ENCODE measurements at places on chromosomes 7 and 10.
A peak's percentile ranks its signal among the peaks of the same experiment; 100 is the strongest.

DNA sequence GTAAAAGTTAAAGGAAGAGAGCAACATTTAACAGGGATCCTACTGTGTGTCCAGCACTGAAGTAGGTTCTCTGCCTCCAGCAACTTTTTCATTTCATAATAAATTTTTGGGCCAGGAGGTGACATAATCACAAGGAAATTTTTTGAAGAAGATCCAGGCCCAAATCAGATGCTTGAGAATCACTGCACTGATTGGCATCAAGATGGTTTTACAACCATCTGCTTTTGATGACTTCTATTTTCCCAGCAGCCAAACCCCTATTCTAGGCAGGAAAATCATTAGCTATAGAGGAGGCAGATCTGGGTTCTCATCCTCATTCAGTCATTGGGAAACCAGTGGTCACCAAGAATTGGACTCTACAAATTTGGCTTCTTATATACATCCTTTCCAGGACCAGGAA lies 79.0 kb downstream of the ARL4A start:
- DNase-seq: no peak

DNA sequence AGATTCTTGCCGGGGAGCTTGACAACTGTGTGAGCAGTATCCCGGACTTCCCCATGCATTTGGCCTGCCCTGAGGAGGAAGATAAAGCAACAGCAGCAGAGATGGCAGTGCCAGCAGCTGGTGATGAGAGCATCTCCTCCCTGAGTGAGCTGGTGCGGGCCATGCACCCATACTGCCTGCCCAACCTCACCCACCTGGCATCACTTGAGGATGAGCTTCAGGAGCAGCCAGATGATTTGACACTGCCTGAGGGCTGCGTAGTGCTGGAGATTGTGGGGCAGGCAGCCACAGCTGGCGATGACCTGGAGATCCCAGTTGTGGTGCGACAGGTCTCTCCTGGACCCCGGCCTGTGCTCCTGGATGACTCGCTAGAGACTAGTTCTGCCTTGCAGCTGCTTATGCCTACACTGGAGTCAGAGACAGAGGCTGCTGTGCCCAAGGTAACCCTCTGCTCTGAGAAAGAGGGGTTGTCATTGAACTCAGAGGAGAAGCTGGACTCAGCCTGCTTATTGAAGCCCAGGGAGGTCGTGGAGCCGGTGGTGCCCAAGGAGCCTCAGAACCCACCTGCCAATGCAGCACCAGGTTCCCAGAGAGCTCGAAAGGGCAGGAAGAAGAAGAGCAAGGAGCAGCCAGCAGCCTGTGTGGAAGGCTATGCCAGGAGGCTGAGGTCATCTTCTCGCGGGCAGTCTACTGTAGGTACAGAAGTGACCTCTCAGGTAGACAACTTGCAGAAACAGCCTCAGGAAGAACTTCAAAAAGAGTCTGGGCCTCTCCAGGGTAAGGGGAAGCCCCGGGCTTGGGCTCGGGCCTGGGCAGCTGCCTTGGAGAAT lies 6.7 kb downstream of the PPRC1 start:
- DNase-seq: no peak

DNA sequence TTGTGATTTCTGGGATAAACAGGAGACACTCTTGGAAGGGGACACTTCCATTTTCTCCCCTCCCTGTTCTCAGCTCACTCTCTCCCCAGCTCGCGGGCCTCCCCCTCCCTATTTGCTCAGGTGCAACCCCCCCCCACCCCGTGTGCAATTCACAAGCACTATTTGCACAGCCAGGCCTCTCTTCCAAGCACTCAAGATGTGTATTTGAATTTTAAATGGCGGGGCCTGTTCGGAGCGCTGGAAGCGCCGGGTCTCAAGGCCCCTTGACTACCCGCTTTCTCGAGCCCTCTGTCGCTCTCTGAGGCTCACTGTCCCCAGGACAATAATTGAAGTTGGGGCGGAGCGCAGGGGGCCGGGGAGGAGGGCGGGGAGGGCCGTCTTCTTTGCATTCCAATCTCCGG lies 7.8 kb downstream of the SHH start:
- DNase-seq: no peak

DNA sequence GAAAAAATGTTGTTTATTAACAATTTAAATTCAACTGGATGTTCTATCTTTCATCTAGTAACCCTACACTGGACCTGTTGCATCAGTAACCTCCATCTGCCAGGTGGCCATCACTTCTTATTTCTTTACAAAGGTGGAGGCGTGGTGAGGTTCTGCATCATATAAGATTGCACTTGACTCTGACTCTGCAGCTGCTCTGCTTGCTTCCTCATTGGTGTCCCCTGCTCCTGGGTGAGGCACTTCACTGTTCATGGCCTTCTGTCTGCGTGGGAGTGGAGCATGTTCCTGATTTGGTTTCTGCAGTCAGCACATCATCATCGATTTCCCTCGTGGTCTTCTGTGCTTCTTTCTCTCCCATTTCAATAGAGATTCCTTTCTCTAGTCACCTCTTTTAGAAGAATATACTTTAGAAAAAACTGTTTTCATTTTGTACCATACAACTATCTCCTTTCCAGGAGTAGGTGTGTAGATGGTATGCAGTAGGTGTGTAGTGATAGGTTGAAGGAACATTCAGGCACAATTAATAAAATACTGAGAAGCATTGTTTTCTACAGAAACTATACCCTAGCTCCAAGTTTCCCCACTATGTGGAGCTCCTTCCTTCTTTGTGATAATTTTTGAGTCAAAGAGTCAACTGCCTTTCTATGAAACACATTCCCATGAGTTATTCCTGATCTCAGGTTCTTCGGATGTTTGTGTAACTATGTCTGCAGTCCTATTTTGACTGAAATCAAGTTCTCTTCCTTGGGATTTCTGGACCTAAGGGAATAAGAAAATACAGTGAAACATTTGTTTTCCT lies 231.7 kb upstream of the CNTNAP2 start:
- DNase-seq: no peak

GRCh38 chr10:3473271-3473670 lies 300.7 kb upstream of the PITRM1 start:
- no peak for DNase-seq

DNA sequence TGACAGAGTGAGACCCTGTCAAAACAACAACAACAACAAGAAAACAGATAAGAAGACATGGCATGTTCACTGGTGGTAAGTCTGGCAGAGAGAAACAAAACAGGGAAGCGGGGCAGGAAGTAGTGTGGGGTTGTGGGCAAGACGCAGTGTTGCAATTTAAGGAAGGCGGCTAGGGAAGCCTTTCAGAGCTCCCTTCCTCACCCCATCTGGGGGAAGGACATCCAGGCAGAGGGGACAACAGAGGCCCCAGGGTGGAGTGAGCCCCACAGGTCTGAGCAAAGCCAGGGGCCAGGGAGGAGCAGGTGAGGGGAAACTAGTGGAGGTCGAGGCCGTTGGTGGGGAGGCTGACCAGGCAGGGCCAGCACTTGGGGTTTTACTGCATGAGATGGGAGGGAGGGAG lies 16.8 kb downstream of the LAT2 start:
- no peak for DNase-seq

DNA sequence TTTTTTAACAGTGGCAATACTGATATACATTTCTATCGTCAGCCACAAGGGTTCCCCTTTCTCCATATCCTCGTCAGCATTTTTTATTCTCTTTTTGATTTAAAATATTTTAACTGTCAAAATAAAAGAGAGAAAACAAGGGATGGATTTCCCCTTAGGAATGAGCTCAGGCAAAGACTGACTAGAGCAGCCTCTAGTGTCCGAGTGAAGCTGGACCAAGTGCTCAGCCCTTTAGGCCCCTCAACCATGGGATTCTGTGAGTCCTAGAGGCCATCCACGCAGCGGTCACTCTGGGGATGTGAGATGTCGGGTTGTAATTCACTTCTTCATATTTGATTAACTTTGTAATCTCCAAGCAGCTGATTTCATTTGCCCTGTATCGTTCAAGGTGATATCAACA lies 137.4 kb upstream of the RNF32 start:
- DNase-seq: no peak

DNA sequence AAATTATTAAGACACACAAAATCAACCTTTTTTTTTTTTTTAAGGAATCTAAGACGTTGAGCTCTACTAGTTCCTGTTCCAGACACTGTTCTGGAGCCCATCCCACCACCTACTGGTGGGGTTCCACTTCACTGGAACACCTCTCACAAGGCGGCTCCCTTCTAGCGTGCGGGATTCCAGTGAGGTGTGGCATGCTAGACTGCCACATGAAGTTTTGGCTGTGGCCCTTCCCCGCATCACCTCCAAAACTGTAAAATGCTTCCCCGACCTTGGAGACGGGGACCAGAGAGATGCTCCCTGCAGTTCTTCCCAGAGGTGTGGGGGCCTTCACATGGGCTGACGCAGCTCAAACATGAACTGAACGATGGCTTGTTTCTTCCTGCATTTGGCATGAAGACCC lies 12.6 kb downstream of the FAM53B start:
- DNase-seq: no peak

DNA sequence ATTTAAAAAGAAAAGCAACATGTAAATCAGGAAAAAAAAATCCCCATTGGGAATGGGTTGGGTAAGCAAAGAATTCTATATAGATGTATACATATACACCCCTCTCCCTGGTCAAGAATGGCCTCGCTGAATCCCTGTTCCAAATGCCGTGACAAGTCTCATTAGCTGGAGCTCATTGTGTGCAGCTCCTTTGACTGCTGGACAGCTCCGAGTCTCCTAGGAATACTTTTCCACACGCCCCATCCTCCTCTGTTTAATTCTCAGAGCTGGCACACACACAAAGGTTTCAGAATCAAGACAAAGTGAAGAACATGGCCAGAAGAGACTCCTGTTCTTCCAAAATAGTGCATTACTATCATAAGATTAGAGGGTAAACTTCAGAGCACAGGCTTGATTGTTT lies 130.9 kb upstream of the MKLN1 start:
- peak; percentile 36 for DNase-seq

- DNase-seq: no peak
These were observed 1163.2 kb upstream of the SORCS1 start for GRCh38 chr10:108327706-108328105.

DNA sequence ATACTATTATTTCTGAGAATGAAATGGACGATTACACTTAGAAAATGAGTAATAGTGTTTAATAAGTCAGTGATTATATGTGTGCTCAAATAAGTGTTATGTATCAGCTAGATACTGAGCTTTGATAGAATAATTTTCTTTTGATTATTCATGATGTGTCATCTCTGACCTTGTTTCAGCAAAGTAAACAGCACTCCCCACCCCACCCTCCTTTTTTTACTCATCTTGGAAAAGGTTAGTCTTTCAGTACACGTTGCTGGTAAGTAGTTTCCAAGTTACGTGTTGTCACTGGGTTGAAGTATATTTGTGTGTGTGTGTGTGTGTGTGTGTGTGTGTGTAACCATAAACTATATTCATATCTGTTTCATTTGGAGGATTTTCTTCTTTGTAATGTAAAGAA lies 84.1 kb downstream of the GNAI1 start:
- peak; percentile 97 for DNase-seq

DNA sequence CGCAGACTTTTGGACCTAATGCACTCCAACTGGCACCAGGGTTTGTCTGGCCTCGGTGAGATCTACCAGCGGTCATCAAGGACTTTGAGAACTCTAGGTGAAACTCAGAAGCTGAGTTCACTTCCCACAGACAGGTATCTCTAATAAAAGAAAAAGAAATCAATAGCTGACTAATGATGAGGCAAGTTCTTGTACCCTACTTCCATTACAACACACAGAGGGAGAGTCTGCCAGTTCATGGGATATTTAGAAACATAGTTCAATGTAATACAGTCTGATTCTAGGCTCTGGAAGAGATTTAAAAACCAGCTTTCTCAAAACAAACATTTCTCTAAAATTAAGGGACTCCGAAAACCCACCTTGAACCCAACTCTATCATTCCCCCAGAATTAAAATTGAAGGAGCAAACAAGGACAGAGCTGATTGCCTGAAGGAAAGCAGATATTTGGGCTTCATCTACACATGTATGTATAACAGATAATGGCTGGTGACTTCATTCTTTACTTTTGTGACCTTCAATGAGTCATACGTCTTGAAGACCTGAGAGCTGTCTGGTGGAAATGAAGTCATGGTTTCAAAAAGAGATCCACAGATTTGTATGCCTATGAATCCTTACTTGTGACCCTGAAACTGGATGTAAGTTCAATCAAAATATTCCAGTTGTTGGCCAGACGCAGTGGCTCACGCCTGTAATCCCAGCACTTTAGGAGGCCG lies 2.7 kb upstream of the PNLIPRP1 start:
- no peak for DNase-seq

- DNase-seq: no peak
These were observed 311.1 kb upstream of the ADARB2 start for GRCh38 chr10:2048337-2048973.

- no peak for DNase-seq
These were observed 662.5 kb downstream of the POM121L12 start for GRCh38 chr7:53697913-53698312.

GRCh38 chr10:128901236-128901635 lies 565.8 kb upstream of the MGMT start:
- no peak for DNase-seq

GRCh38 chr7:101728128-101728527 lies 89.3 kb upstream of the CUX1 start:
- DNase-seq: no peak

DNA sequence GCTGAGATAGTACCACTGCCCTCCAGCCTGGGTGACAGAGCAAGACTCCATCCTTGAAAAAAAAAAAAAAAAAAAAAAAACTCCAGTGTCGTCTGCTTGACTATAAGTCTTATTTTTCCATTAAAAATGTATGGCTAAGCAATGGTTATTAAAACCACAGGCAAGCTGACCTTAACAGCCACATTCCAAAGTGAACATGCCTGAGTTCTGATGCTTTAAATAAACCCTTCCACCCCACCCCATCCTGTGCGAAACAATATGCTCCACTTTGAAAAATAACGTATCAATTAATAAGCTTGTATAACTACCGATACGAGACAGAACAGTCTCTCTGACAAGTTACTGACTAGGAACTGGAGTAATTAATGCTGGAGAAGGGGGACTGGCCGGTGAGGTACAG lies 63.7 kb downstream of the LARP4B start:
- DNase-seq: peak; percentile 47

GRCh38 chr7:131012477-131013031 lies 278.5 kb upstream of the KLF14 start:
- no peak for DNase-seq

GRCh38 chr10:129711291-129711690 lies 244.2 kb downstream of the MGMT start:
- no peak for DNase-seq

DNA sequence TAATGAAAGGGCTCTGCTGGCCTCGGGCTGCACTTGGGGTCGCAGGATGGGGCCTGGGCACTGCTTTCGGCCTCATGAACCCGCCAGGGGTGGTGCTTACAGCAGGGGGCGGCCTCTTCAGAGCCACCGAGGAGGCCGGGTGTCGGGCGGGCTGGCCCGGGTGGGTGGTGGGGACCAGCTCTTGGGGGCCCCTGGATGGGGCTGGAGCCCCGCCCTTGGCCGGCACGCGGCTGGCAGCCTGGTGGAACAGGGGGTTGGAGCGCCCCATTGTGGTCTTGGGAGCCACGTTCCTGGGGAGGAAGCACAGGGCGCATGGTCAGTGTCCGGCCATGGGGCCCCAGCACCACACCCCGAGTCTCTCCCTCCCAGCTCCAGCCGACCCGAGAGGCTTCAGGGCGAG lies 8.8 kb downstream of the ADAM8 start:
- no peak for DNase-seq

- DNase-seq: peak; percentile 44
These were observed 66.5 kb downstream of the SYPL1 start for GRCh38 chr7:106045586-106045985.

GRCh38 chr7:112495810-112496462 lies 15.1 kb downstream of the LSMEM1 start:
- DNase-seq: peak; percentile 68

Data from iris pigment epithelial cell (primary cell).